K562 (cell line): ENCODE measurements at places on chromosomes 2 and 18. TPM values are rescaled to one million over a fixed set of nuclear protein-coding genes. Genes with fewer than 3 reads are reported as not detected.

The DTNA gene
- polyA plus RNA-seq, result 0.09 and 0.61 TPM in 2 replicates

The SERPINB13 gene
- not detected in 2 replicates for polyA plus RNA-seq

The SOCS6 gene
- polyA plus RNA-seq, result 3.4 and 3.9 TPM in 2 replicates

The ANO7 gene
- 1.9 and 2.9 TPM in 2 replicates for polyA plus RNA-seq

The ALK gene
- not detected in 2 replicates for polyA plus RNA-seq

The PSME4 gene
- 38.6 and 38.9 TPM in 2 replicates for polyA plus RNA-seq

The RNF144A gene
- polyA plus RNA-seq, result 6.2 and 7.0 TPM in 2 replicates

The EPAS1 gene
- 2.9 and 3.6 TPM in 2 replicates for polyA plus RNA-seq

The GKN2 gene
- not detected in 2 replicates for polyA plus RNA-seq

The REG3A gene
- polyA plus RNA-seq, result not detected in 2 replicates

The ANKRD30B gene
- polyA plus RNA-seq, result not detected in 2 replicates

The FAM161A gene
- polyA plus RNA-seq, result 0.63 and 1.3 TPM in 2 replicates

The UGT1A5 gene
- polyA plus RNA-seq, result not detected in 2 replicates

The IL1RL2 gene
- not detected in 2 replicates for polyA plus RNA-seq

The EFHD1 gene
- 2.8 and 3.1 TPM in 2 replicates for polyA plus RNA-seq

The HSPE1 gene
- polyA plus RNA-seq, result 843 and 986 TPM in 2 replicates

The NR4A2 gene
- polyA plus RNA-seq, result 2.5 and 3.2 TPM in 2 replicates

The PER2 gene
- polyA plus RNA-seq, result 2.9 and 3.1 TPM in 2 replicates

The SEPTIN10 gene
- not detected in 2 replicates for polyA plus RNA-seq

The IL36G gene
- not detected in 2 replicates for polyA plus RNA-seq

The EML6 gene
- polyA plus RNA-seq, result 0.07 and 0.92 TPM in 2 replicates

The GPATCH11 gene
- 15.2 and 15.6 TPM in 2 replicates for polyA plus RNA-seq

The VRK2 gene
- polyA plus RNA-seq, result 27.2 and 30.1 TPM in 2 replicates

The PHLPP1 gene
- 2.6 and 2.8 TPM in 2 replicates for polyA plus RNA-seq

The PSD4 gene
- 27.4 and 30.3 TPM in 2 replicates for polyA plus RNA-seq

The GALR1 gene
- not detected in 2 replicates for polyA plus RNA-seq

The MEP1B gene
- 0.11 TPM in 1 of 2 replicates, not detected in the other for polyA plus RNA-seq

The MAL gene
- polyA plus RNA-seq, result not detected in 2 replicates

The NLRC4 gene
- polyA plus RNA-seq, result 0.05 TPM in 1 of 2 replicates, not detected in the other

The TANC1 gene
- polyA plus RNA-seq, result 0.03 and 0.05 TPM in 2 replicates

The CABYR gene
- not detected in 2 replicates for polyA plus RNA-seq

The ALPI gene
- not detected in 2 replicates for polyA plus RNA-seq

The DNER gene
- not detected in 2 replicates for polyA plus RNA-seq

The SS18 gene
- polyA plus RNA-seq, result 102 and 112 TPM in 2 replicates

The MPHOSPH10 gene
- 74.8 and 83.7 TPM in 2 replicates for polyA plus RNA-seq

The KCNS3 gene
- 0.08 and 0.20 TPM in 2 replicates for polyA plus RNA-seq
